ENCODE measurements at places on chromosomes 3 and 15.

DNA sequence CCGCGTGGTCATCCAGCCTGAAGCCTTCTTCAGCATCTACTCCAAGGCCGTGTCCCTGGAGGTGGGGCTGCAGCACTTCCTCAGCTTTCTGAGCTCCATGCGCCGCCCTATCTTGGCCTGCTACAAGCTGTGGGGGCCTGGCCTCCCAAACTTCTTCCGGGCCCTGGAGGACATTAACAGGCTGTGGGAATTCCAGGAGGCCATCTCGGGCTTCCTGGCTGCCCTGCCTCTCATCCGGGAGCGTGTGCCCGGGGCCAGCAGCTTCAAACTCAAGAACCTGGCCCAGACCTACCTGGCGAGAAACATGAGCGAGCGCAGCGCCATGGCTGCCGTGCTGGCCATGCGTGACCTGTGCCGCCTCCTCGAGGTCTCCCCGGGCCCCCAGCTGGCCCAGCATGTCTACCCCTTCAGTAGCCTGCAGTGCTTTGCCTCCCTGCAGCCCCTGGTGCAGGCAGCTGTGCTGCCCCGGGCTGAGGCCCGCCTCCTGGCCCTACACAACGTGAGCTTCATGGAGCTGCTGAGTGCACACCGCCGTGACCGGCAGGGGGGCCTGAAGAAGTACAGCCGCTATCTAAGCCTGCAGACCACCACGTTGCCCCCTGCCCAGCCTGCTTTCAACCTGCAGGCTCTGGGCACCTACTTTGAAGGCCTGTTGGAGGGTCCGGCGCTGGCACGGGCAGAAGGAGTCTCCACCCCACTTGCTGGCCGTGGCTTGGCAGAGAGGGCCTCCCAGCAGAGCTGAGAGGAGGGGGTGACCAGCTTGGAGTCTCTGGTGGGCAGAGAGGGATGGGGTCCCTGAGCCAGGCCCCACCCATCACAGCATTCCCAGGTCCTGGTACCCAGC lies 37.9 kb downstream of the GOLGA6A start:
- no peak for DNase-seq

GRCh38 chr3:46102059-46102779 lies 74.9 kb upstream of the XCR1 start:
- no peak for DNase-seq

GRCh38 chr3:26375843-26376530 lies 246.6 kb upstream of the LRRC3B start:
- no peak for DNase-seq

DNA sequence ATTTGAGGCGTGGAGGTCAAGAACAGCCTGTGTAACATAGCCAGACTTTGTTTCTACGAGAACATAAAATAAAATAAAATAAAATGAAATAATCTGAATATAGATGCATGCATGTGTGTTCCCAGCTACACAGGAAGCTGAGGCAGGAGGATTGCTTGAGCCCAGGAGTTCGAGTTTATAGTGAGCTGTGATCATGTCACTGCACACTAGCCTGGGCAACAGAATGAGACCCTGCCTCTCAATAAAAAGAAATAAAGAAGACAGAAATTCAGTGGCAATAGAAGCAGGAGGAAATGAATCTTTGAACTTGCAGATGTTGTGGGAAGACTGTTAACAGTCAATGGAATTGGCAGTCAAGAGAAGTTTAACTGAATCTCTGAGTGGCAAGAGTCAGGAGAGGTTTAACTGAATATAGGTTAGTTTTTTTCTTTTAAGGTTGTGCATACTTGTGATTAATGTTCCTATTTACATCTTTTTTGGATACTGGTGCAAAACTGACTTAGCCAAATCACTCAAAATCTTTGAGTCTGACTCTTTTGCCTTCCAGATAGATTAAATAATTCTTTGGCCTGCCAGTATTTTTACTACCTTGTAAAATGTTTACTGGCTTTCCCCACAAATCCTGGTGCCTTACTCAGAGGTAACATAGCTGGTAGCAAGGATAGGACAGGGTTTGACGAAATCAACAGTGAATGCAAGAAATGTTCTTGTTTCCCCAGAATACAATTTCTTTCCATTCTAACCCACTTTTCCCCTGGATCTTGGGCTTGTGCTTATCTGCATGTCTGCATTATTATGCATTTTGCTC lies 361.4 kb downstream of the PDCD6IP start:
- no peak for DNase-seq

DNA sequence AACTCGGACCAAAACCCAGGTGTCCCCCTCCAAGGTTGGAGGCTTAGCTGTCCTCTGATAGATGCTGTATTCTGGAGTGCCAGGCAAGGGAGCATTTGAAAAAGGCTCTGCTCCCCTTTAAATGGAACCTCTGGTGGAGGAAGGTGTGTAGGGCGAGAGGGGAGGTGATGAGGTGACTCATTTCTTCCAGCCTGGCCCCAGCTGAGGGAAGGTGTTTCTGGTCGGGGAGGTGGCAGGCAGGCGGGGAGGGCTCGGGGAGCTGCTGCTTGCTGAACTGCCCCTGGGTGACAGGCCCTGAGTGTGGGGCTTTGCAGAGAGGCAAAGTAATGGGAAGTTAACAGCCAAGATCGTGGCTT lies 18.8 kb downstream of the PSTPIP1 start:
- no peak for DNase-seq

- DNase-seq, result no peak
Observed at GRCh38 chr15:59150185-59150584, 45.2 kb downstream of the CCNB2 start.

DNA sequence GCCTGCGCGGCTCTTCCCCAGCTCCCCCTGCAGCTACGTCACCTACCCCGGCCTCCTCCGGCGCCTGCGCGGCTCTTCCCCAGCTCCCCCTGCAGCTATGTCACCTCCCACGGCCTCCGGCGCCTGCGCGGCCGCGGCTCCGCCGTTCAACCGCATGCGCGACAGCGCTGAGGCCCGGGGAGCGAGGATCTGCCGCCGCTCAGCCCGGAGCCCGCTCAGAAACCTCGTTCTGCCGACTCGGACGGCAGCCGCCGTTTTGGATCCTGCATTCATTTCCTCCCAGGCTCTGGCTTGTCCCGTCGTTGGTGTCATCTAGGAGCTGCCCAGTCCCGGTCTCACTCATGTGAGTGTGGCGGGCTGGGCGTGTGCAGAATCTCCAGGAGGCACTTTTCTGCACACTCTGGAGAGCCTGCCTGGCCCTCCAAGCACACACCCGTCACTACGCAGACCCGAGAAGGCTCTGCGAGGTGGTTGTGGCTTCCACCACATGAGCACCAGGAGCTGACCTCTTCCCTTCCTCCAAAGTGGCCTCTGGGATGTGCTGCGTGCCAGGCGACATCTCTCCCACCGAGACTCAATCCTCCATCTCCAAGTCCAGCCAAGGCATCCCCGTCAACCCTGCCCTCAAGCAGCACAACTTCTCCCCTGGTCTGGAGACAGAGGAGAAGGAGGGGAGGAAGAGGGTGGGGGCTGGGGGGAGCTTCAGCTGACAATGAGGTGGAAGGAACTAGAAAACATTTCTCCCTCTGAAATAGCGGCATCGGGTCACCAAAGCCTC lies 165.3 kb downstream of the CHSY1 start:
- DNase-seq, result no peak

DNA sequence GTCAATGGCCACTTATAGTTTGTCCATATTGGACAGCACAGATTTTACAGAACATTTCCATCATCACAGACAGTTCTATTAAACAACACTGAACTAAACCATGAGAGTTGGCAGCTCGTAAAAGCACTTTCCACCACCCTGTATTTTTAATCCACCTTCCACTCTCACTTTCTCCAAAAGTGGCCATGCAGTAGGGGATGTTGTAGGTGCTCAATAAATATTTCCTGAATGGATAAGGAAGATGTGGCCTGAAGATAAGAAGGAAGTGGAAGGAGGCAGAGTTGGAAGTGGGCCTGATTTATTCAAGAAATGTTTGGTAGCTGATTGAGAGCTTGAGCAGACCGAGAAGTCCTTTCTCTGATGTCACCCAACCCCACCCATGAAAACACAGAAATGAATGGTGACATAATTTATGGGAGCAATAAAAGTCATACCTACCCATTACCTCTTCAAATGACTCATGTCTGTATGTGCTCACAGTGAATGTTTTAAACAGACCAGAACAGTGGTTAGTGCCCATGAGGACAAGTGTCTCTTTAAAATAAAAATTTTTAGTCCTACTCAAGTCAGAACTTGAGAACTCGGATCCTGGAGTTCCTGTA lies 39.6 kb upstream of the CTNNB1 start:
- DNase-seq, result peak; percentile 92

DNA sequence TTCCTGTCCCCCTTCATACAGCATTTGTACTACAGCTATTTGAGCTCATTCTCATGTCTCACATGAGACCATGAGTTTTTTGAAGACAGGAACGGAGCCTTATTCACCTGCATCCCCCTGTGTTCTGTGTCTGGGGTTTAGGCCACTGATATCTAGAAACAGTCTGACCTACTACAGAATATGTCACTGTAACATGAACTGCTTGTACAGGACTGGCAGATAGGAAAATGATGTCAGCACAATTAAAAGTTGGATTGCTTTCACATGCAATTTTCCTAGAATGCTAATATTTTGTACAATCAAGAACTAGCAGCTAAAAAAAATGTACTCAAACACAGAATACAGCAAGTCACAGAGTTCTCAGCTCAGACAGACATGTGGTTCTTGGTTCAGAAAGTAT lies 90.8 kb upstream of the FGF12 start:
- no peak for DNase-seq

DNA sequence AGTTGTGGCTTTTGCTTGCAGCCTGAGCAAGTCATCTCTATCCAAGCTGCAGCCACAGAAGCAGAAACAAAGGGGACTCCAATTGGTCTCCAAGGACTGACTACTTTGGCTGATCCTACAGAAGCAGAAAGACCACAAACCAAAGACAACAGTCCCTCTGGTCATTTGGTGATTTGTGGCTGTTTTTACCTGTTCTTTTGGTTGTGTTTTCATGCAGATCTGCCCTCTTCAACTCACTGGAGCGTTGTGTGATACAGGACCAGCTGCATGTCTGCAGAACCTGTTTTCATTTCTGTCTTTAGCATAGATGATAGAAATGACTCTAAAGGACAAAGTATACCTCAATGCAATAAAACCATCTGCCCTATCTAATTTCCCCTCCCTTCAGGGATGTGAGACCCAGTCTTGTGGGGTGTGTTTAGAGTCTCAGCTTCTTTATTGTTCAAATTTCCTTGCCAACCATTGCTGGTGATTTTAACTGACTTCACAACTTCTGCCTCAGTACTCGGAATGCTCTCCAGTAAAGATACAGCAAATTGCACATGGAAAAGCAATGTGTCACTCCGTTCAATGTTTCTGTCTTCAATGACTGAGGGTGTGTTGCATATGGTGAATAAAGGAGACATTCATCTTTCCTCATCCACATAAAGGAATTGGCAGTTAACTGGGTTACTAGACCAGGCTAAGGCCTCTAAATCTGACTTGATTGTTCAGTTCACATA lies 48.9 kb upstream of the SLC7A14 start:
- no peak for DNase-seq

GRCh38 chr3:194133661-194134230 lies 2.2 kb upstream of the HES1 start:
- DNase-seq, result no peak

DNA sequence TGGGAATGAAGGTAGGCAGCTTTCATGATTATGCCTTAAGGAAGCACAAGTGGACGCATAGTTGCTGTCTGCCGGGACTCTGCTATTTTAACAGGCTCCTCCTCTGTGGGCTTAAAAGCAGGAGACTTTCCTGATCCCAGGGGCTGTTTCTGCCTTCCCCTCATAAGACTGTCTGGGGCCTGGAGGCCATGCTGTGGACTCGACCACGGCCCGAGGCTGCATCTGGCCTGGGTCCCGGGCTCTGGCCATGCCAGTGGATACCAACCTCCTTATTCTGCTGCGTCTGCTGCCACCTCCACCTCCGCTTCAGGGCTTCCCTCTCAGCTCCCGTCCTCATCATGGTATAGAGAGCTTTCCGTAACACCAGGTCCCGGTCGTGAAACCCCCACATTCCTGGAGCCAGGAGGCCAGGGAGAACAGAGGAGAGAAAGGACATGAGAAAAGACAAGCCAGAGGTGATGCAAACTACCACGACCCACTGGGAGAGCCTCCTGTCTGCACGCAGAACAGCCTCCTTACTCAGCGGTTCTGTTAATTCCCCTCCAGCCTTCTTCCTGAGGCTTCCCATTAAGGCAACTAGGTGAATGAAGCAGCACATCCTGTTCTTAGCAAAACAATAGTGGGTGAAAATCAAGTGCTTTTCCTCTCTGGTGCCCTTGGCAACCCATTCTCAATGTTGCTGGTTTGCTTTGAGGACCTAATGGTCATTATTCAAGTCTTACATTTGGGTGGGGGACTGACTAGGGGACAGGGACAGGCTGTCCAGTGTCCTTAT lies 200.5 kb downstream of the KLF13 start:
- DNase-seq, result no peak

DNA sequence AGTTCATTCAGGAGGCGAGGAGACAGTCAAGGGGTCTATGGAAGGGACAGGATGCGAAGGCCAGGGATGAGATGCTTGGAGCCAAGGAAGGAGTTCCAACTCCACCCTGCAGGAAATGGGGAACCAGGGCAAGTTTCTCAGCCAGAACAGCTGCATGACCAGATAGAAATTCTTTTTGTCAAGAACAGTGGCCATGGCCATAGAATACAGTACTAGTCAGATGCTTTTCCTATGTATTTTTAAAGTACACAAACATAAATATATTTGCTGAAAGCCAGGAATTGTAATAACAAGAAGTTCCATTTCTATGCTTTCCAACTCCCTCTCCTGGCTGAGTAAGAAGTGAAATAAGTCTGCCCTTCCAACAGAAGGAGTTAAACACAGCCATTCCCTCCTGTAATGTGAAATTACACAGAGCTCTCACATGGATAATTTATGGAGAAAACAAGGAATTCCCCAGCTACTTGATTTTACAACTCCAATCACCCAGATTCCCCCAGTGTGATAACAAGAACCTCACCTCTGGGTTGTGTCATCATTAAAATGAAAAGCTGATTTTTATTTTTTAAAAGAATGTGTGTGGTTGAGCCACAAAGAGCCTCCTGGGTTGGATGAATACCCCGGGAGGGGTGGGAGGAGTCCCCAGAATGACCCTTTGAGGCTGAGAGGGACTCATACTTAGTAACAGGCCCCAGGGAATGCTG lies 124.6 kb upstream of the ARHGEF3 start:
- no peak for DNase-seq

- DNase-seq, result no peak
Observed at GRCh38 chr3:11523572-11524101, 120.1 kb downstream of the VGLL4 start.

GRCh38 chr15:48644827-48645557 lies 517 bp downstream of the FBN1 start:
- DNase-seq, result no peak

Measured in epithelial cell of prostate (primary cell).